ENCODE measurements at places on chromosomes 12 and 14. TPM values are rescaled to one million over a fixed set of nuclear protein-coding genes. Genes with fewer than 3 reads are reported as not detected.
A peak's percentile ranks its signal among the peaks of the same experiment; 100 is the strongest.

Gene NEUROD4
- polyA plus RNA-seq: not detected

Gene GLT8D2
- not detected for polyA plus RNA-seq

Gene IL31
- polyA plus RNA-seq: not detected

Gene SIX6
- polyA plus RNA-seq: not detected

Gene NELL2
- polyA plus RNA-seq: 397 TPM

Gene PTPN6
- 260 TPM for polyA plus RNA-seq

DNA sequence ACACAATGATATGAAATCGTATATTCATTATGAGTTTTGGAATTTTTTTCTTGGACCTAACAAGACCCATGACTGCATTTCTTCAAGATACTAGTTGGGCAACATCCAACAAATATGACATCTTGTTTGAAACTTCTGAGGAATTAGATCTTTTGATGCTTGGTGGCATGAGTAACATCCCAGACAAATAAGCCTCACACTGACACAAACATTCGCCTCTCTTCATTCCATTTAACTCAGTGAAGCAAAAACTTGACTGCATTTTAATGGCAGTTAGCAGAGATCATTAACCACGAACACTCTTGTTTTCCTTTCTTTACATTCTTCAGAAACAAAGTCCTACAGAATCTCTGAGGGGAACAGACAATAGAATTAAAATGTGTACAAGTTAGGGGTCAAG lies 758.3 kb downstream of the C12orf50 start:
- H3K27me3 ChIP-seq: no peaks in the 10 kb centered on the region
- no peak for DNase-seq
- H3K4me1 ChIP-seq: no peaks in the 10 kb centered on the region
- H3K4me3 ChIP-seq: no peak overlapping the region
- H3K36me3 ChIP-seq: no peaks in the 10 kb centered on the region

GRCh38 chr12:78441737-78442453 lies 422.7 kb upstream of the SYT1 start:
- no peaks in the 10 kb centered on the region for H3K4me1 ChIP-seq
- DNase-seq: no peak

- no peaks in the 10 kb centered on the region for H3K27me3 ChIP-seq
- no peak for DNase-seq
- no peak overlapping the region for H3K27ac ChIP-seq
- H3K4me3 ChIP-seq: no peak overlapping the region
- H3K36me3 ChIP-seq: no peaks in the 10 kb centered on the region
These were observed 1922.3 kb upstream of the FLRT2 start for GRCh38 chr14:83607682-83608081.

- H3K27me3 ChIP-seq: no peaks in the 10 kb centered on the region
- H3K4me1 ChIP-seq: peaks cover 39% of the 10 kb centered on the region
- peak overlapping the region; percentile 66 for H3K4me3 ChIP-seq
These were observed 12.4 kb downstream of the IL22 start for GRCh38 chr12:68240975-68241374.

DNA sequence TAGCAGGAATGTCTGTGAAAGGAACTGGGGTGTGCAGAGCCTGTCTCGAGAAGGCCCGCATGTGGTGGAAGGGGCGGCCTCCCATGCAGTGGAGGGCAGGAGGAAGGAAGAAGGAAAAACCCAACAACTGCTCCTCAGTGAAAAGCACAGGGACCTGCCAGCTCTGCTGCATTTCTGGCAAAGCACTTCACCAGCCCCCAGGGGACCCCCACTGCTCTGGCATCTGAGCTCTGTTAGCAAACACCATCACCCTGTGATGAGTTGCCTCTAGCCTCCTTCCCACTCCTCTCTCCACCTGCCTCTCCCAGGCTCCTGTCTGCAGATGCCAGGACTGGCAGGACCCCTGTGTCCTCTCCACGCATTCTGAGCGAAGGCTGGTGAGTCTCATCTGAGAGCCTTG lies 69.0 kb upstream of the DDX11 start:
- peaks cover 3% of the 10 kb centered on the region for H3K4me1 ChIP-seq
- no peak for DNase-seq
- no peak overlapping the region for H3K4me3 ChIP-seq
- H3K27ac ChIP-seq: no peak overlapping the region
- H3K27me3 ChIP-seq: no peaks in the 10 kb centered on the region

DNA sequence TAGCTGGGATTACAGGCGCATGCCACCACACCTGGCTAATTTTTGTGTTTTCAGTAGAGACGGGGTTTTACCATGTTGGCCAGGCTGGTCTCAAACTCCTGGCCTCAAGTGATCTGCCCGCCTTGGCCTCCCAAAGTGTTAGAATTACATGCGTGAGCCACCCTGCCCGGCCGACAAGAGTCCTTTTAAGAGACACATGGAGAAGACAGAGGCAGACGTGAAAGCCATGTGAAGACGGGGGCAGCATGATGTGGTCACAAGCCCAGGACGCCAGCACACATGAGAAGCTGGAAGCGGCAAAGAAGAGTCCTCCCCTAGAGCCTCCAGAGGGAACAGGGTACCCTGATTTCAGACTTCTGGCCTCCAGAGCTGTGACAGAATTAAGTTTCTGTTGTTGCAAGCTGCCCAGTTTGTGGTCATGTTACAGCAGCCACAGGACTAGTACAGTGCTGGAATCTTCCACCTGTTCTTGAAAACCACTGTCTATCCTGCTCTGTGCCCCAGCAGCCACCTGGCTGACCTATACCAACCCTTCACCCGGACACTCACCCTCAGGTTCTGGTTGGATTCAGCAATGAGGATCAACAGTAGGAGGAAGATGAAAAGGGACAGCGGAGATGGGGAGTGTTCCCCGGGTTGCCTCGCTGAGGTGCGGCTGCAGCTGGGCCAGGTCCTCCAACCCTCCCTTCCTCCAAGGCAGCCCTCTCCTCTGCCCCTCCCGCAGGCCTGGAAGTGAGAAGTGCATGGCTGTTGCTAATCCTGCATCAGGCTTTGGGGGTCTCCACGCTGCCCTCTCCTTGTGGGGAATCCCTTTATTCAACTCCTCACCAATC lies 16.9 kb downstream of the VPS37B start:
- H3K36me3 ChIP-seq: no peaks in the 10 kb centered on the region
- H3K27me3 ChIP-seq: no peaks in the 10 kb centered on the region
- DNase-seq: no peak

- no peaks in the 10 kb centered on the region for H3K27me3 ChIP-seq
- H3K36me3 ChIP-seq: no peaks in the 10 kb centered on the region
These were observed 68.9 kb downstream of the ALG10B start for GRCh38 chr12:38385486-38385885.

DNA sequence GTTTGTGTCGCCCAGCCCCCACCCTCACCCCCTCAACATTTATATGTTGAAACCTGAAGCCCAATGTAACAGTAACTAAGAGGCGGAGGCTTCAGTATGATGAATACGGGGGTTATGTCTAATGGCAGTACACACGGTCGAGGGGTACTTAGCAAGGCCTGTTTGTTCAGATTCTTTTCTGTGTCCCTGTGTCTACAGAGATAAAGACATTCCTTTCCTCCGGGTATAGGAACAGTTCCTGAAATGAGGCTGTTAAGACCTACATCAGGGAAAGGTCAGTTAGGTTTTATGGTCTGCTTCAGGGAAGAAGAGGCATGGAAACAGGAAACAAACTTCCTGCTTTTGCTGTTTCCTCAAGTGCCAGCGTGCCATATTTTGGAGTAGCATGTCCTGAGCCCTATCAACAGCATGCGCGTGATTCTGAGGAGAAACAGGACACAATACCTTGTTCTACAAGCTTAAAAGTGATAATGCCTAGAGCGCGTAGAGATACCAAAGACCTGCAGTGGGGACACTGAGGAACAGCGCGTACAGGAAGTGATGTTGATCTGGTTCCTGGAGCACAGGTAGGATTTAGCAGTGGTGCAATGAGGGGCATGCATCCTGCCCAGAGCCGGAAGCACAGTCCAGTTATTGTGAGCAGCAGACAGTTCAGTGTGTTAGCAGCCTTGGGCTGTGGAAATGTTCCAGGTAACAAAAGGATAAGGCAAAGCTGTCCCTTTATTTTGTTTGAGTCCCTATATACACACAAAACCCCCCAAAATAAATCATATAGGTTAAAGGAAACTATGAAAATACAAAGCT lies 47.2 kb downstream of the FGD4 start:
- H3K36me3 ChIP-seq: no peaks in the 10 kb centered on the region
- H3K4me3 ChIP-seq: no peak overlapping the region
- H3K27me3 ChIP-seq: no peaks in the 10 kb centered on the region

DNA sequence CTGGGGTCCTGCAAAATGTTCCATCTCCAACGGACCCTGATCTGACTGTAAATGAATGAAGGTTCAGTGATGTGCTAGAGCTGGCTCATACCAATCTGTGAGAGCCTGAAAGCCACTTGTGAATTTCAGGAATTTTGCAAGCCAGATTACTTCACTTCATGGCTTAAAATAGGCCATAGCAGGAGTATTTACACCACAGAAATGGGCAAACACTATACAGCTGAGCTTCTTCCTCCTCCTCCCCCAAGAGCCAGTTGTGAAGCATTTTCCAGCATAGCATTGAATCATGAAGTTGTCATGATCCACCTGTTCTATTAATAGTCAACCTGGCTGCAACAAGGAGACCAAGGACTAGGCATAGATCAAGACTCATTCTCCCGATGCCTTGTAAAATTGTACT lies 141.3 kb upstream of the RASSF8 start:
- H3K36me3 ChIP-seq: no peaks in the 10 kb centered on the region
- peaks cover 4% of the 10 kb centered on the region for H3K27me3 ChIP-seq
- DNase-seq: no peak

GRCh38 chr14:50099335-50099734 lies 17.0 kb downstream of the VCPKMT start:
- no peak for DNase-seq
- H3K4me1 ChIP-seq: peaks cover 82% of the 10 kb centered on the region
- H3K27me3 ChIP-seq: no peaks in the 10 kb centered on the region
- peak overlapping the region; percentile 54 for H3K4me3 ChIP-seq

DNA sequence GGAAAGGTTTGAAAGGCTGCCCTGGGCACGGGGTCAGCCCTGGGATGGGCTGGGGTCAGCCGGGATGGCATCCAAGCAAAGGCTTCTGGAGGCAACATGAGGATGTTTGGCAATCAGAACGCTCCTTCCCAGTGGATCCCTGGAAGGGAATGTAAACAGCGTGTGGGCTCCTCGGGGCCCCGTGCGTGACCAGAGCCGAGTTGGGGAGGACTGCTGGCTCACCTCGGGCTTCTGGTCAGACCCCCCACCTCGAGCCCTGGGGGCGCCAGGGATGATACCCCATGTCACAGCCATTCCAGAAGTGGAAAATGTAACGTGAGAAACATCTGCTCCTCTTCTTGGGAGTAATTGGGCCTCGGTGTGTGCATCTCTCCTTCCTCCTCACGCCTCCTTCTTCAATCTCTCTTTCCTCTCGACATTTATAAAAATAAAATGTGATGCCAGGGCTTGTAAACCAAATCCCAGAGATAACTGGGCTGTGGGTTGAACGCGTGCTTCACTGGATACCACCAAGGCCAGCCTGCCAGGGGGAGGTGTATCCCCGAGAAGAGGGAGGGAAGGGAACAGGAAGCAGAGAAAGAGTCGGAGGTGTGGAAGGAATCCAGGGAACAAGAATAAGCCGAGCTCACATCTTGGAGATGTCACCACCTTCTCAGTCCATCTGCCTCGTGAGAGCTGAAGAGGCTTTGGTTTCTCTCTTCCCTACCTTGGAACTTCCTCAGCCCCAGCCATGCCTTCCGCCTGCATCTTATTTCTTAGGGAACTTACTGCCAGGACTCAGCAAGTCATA lies 144.8 kb downstream of the NUAK1 start:
- no peaks in the 10 kb centered on the region for H3K36me3 ChIP-seq
- DNase-seq: no peak
- no peak overlapping the region for H3K4me3 ChIP-seq
- H3K4me1 ChIP-seq: no peaks in the 10 kb centered on the region
- no peak overlapping the region for H3K27ac ChIP-seq

DNA sequence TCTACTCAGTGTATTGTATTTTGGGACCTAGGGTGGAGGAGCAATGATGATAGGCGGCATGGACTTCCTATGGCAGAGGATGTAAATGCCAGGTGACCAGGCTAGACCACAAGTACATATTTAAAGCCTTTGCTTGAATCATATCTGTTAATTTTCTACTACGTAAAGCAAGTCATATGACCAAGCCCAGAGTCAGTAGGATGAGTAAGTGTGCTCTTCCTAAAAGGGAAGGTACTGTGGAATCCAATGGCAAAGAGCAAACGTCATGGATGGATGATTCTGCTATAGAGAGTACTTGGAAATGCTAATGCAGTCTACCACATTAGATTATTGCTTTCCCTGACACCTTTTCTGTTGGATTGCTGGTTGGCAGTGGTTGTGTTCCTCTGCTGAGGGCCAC lies 16.8 kb downstream of the GPATCH2L start:
- DNase-seq: no peak
- H3K4me3 ChIP-seq: no peak overlapping the region
- no peaks in the 10 kb centered on the region for H3K27me3 ChIP-seq
- H3K4me1 ChIP-seq: peaks cover 17% of the 10 kb centered on the region
- H3K27ac ChIP-seq: no peak overlapping the region

GRCh38 chr12:91017043-91017442 lies 12.3 kb upstream of the EPYC start:
- H3K4me1 ChIP-seq: no peaks in the 10 kb centered on the region
- peaks cover 12% of the 10 kb centered on the region for H3K27me3 ChIP-seq
- H3K4me3 ChIP-seq: no peak overlapping the region
- DNase-seq: no peak
- H3K36me3 ChIP-seq: no peaks in the 10 kb centered on the region

DNA sequence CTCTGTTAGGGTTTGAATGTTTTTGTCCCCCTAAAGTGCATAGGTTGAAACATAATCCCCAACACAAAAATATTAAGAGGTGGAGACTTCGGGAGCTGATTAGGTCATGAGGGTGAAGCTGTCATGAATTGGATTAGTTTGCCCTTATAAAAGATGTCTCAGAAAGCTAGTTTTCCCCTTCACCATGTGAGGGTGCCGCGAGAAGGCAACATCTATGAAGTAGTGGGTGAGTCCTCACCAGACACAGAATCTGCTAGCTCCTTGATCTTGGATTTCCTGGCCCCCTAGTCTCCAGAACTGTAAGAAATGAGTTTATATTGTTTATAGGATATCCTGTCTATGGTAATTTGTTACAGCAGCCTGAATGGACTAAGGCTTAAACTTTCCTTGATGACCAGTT lies 301.5 kb upstream of the ATP2B1 start:
- no peaks in the 10 kb centered on the region for H3K27me3 ChIP-seq
- H3K27ac ChIP-seq: no peak overlapping the region
- no peak overlapping the region for H3K4me3 ChIP-seq
- H3K4me1 ChIP-seq: no peaks in the 10 kb centered on the region

- no peak overlapping the region for H3K4me3 ChIP-seq
- no peaks in the 10 kb centered on the region for H3K36me3 ChIP-seq
- no peaks in the 10 kb centered on the region for H3K27me3 ChIP-seq
- no peak overlapping the region for H3K27ac ChIP-seq
- no peaks in the 10 kb centered on the region for H3K4me1 ChIP-seq
- DNase-seq: no peak
These were observed 585.6 kb downstream of the GALC start for GRCh38 chr14:87407344-87407743.

Data from naive thymus-derived CD8-positive, alpha-beta T cell (primary cell).